Dermis microvascular lymphatic vessel endothelial cell (primary cell): ENCODE measurements at places on chromosomes 16 and 17. TPM values are rescaled to one million over a fixed set of nuclear protein-coding genes. Genes with fewer than 3 reads are reported as not detected.

The SMPD3 gene
- total RNA-seq = under 0.01 TPM in 2 replicates

DNA sequence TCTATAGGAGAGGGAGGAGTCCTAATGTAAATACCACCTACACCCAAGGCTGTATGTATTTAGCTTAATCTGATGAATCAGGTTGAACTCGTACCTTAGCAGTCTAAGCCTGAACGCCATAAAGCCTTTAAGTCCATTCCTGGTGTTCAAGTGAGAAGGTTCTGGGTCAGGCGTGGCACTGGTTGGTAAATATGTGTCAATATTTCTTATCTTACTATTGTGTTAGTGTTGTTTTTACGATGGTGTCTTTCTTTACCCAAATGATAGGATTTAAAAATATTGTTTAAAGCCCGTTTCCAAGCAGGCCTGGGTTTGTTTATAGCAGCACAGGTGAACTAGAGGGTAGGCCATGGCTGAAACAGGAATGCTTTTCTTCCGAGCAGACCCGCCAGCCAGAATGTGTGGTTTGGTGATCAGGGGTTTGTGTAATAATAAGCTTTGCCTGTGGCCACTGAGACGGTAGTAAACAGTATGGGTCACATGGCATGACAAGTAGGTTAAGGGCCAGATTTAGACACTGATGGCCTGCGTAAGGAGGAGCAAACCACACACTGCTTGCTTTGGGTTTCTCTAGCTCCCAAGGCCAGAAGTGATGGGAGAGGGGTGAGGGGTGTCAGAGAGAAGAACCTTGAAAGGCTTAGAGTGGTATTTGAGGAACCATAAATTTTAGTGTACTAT lies 3.3 kb downstream of the TMEM94 start:
- DNase-seq = no peak

DNA sequence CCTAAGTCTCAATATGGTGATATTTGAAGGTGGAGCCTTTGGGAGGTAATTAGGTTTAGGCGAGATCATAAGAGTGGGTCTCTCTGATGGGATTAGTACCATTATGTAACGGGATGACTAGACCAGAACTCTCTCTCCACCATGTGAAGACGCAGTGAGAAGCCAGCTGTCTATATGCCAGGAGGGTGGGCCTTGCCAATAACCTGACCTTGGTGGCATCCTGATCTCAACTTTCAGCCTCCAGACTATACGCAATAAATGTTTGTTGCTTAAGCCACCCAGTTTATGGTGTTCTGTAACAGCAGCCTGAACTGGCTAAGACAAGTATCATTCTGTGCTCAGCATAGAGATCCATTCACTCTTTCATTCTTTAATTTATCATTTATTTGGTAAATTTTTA lies 167.2 kb upstream of the CDH11 start:
- no peak for DNase-seq

DNA sequence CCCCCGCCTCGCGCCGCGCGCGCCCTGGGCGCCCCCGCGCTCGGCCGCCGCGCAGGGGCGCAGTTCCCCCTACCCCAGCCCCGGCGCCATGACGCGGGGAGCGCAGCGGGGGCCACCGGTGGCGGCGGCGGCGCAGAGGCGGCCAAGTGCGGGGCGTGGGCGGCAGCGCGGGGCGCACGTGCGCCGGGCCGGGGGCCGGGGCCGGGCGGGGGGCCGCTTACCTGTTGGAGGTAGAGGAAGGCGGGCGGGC lies 108.3 kb downstream of the ENGASE start:
- no peak for DNase-seq

GRCh38 chr16:2751577-2752034 lies 832 bp upstream of the SRRM2 start:
- DNase-seq = no peak
